Activated CD8-positive, alpha-beta memory T cell treated with anti-CD3 and anti-CD28 coated beads for 24 hours (primary cell): ENCODE measurements at places on chromosomes 4 and X.

- no peak for DNase-seq
Measured at GRCh38 chrX:101744085-101744484, 84.4 kb upstream of the ARMCX2 start.

GRCh38 chr4:127778102-127778501 is 4.0 kb upstream of the HSPA4L start:
- DNase-seq: no peak

DNA sequence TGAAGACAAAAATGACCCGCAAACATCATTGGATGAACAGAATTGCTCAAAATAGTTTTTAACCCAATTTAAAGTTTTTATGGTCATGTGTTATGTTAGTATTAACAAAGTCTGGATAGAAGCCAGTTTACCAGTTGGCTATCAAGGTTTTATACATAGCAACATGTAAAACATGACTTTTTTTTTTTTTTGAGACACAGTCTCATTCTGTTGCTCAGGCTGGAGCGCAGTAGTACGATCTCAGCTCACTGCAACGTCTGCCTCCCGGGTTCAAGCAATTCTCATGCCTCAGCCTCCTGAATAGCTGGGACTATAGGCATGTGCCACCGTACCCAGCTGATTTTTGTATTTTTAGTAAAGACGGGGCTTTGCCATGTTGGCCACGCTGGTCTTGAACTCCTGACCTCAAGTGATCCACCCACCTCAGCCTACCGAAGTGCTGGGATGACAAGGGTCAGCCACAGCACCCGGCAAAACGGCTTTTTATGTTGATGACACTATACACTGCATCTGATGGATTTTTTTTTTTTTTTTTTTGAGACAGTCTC is 3.4 kb downstream of the SAT1 start:
- DNase-seq: no peak

- no peak for DNase-seq
Measured at GRCh38 chrX:128931071-128931470, 592.2 kb downstream of the SMARCA1 start.

- DNase-seq: no peak
Measured at GRCh38 chrX:45515262-45516215, 314.9 kb upstream of the DIPK2B start.

- no peak for DNase-seq
Measured at GRCh38 chrX:10231461-10231860, 74.7 kb downstream of the CLCN4 start.

DNA sequence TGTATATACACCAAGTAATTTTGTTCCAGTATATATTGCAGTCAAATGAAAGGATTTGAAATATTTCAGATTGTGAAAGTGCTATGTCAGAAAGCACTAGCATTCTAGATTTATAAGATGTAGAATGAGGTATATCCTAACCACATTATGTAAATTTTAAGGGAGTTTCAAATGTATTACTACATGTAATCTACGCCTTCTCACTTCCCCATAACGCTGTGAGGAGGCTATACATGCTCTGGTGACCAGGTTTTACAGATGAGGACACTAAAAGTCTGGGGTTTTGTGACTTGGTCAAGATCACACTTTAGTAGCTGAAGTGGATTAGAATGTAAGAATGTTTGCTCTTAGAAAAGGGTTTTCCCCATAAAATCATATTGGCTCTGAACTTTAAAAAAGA is 8.1 kb downstream of the ENPEP start:
- DNase-seq: no peak

- no peak for DNase-seq
Measured at GRCh38 chrX:77275392-77275791, 171.8 kb upstream of the FGF16 start.

DNA sequence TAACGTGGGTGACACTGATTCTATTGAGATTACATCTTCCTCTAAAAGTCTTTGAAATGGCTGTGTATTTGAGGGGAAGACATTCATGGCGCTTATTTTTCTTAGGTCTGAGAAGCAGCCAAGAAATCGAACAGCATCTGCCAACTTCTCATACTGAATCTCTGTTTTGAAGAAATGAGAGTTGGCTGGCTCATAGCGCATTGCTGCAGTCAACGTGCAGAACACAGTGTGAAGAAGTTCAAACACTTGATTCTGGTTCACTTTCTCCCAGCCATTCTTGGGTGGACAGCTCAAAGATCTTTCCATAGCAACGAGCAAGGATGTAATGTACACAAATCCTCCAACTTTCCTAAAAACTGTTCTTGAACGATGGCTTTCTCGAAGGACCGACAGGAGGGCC is 156.5 kb downstream of the WDFY3 start:
- DNase-seq: no peak

GRCh38 chr4:88742561-88742960 is 44.9 kb upstream of the NAP1L5 start:
- no peak for DNase-seq

DNA sequence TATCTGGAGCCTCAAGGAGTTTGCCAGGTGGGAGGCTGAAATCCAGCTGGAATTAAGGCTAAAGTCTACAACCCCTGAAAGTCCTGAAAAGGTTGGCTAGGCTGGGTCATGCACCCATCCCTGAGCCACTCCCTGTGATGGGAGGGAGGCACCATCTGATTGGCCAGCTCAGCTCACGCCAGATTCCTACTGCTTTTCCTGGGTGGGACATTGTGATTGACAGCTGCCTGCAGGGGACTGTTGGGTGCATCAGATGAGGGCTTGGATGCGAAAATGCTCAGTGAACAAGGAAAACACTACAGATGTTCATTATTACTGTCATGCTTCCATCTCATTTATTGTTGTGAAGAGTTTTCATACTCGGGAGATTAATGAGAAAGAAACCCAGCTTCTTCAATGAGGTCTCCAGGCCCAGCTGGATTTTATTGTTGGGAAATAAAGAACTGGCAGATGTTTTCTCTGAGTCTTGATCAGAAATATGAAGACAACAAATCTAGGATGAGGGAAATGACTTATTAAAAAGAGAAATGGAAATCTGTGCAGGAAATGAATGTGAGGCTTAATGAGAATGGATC is 185.9 kb downstream of the STK32B start:
- DNase-seq: no peak

GRCh38 chrX:119055687-119056086 is 17.1 kb upstream of the CT47C1 start:
- no peak for DNase-seq

DNA sequence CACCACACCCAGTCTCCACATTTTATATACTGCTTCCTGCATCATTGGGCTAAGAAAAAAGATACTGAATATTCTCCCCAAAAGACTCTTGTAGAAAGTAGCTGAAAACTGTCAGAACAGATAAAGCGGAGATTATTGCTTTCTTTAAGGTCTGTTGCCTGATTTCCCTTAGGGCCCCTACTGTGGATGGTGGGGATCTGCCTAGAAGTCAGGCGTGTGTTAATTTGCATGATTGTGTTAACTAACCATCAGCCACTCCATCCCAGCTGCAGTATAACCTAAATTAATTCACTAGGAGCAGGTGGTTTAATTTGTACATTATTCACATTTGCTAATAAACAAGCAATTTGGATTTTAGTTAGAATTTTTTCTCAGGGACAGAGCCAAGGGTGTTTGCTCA is 360.3 kb downstream of the FBXW7 start:
- DNase-seq: no peak

GRCh38 chr4:1716065-1716945 is 4.2 kb upstream of the SLBP start:
- DNase-seq: no peak

GRCh38 chrX:34555481-34555880 is 101.6 kb downstream of the TMEM47 start:
- DNase-seq: no peak

DNA sequence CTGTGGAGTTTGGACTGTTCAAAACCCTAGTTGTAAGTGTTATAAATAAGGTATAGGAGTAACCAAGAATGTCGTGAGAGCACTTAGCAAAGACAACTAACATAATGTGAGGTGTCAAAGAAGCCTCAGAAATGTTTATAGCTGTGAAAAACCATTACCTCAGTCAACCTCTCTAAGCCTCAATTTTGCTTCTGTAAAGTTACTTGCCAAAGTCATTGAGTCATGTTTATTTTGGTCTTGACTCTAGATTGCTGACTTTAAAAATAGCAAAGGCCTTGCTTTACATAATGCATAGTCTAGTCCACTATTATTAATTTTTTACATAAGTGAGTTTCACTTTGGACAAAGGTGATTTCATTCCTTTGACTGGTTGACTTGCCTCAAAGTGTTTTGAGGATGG is 257.6 kb upstream of the CXXC4 start:
- DNase-seq: no peak

DNA sequence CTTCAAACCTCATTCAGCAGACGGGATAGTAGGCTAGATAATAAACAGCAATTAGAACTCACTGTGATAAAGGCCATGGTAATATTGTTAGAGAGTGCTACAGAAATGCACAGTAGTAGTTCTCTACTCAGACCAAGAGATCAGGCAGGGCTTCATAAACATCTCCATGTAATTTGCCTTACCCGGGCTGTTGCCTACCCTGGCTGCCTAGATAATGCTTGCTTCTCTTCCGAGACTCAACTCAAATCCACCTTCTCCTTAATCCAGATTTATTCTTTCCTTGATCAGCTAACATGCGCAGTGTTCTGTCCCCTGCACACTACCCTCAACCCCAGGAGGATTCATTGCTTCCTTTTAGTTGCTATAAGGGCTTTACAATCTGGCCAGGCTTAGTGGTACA is 21.8 kb downstream of the ANK2 start:
- DNase-seq: no peak

GRCh38 chr4:8846826-8847225 is 24.8 kb downstream of the HMX1 start:
- DNase-seq: no peak

DNA sequence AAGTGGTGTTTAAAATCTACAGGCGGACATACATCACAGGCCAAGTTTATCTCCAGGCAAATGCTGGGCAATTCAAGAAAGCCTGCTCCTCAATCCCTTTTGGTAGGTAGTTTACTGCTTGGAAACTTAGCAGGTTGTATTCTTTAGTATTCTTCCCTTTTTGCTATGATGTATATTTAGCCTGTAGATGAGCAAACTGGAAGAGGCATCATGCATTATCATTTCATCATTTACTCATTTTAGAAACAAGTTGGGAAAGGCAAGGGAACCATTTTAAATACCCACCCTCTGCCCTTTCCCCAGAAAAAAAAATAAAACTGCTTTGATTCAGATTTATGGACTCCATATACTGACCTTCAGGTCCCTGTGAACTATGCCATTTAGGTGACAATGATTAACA is 213.2 kb downstream of the CAMK2D start:
- no peak for DNase-seq

GRCh38 chrX:35046660-35047296 is 104.2 kb downstream of the FAM47B start:
- DNase-seq: no peak

GRCh38 chrX:110131031-110131430 is 128.1 kb downstream of the TMEM164 start:
- DNase-seq: no peak

- no peak for DNase-seq
Measured at GRCh38 chr4:73103799-73104503, 34.4 kb upstream of the COX18 start.

DNA sequence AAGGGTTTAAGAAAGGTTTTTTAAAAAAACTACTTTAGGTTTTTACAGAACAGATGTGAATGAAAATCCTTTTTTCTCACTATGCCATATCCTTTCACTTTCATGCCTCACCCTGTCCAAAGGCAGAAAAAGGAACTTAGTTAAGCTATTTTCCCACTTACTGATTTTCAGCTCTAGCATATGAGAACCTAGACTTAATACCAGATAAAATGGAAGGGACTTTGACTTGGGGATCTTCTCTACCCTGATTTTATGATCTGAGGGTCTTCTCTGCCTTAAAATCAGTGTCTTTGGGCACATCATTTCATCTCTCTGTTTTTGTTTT is 42.4 kb downstream of the FNIP2 start:
- no peak for DNase-seq

- DNase-seq: no peak
Measured at GRCh38 chrX:64152857-64153256, 52.7 kb downstream of the AMER1 start.

GRCh38 chr4:56215901-56216300 is 171.4 kb downstream of the AASDH start:
- no peak for DNase-seq

DNA sequence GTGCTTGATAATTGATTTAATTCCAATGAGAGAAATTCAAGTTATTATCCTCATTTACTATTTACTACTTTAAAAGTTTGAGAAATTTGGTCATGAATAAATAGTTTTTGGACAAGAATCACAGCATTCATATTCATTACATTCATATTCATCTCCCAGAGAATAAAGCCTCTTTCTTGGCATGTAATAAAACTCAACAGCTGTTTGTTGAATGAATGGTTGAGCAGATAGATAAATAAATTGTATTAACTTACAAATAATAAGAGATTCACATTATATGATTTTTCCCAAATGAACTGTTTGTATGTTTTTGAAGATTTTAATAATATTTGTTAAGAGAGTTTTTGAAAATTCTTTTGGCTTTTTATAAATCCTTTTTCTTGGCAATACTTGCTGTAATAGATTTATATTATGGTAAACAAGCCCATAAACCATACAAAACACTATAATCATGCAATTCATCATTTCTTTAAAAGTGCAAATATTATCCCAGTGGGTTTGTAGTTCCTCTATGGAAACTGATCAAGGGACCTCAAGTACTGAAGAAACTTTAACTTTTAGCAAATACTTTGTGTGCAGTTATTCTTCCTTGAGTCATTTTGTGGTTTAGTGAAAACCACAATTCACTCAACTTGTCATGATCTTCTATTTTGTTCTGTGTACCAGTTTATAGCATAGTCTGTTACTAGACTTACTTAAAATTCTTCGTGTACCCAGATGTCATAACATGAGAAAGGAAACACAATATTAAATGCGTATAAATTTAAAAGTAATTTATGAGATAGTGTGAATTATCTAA is 371.8 kb downstream of the ADGRL3 start:
- DNase-seq: no peak

GRCh38 chr4:33086331-33086925 is 2366.3 kb downstream of the PCDH7 start:
- no peak for DNase-seq

DNA sequence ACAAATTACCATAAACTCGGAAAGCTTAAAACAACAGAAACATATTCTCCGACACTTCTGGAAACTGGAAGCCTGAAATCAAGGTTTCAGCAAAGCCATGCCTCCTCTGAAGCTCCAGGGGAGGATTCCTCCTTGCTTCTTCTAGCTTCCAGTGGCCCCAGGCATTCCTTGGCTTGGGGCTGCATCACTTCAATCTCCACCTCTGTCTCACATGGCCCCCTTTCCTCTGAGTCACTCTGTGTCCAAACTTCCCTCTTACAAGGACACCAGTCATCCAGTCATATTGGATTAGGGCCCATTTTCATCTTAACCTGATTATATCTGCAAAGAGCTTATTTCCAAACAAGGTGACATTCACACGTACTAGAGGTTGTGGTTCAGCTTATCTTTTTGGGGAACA is 17.3 kb downstream of the PARM1 start:
- no peak for DNase-seq

DNA sequence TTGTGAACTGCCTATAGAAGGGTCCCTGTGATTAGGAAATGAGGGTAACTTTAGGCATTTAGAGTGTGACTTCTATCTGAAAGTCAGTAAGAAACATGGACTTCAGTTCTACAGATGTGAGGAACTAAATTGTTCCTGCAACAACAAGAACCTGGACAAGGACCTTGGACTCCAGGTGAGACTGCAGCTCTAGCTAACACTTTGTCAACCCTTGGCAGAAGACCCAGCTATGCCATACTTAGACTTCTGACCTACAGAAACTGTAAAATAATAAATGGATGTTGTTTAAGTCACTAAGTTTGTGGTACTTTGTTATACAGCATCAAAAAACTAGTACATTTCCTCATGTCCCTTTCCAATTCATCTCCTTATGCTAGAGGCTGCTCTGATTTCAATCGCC is 580.8 kb downstream of the IQCM start:
- no peak for DNase-seq

- DNase-seq: no peak
Measured at GRCh38 chrX:5644776-5645175, 583.9 kb downstream of the NLGN4X start.
